ENCODE measurements at places on chromosomes 2 and 18. TPM values are rescaled to one million over a fixed set of nuclear protein-coding genes. Genes with fewer than 3 reads are reported as not detected.

Gene RETSAT
- 12.5 TPM for total RNA-seq

GRCh38 chr18:68739462-68739861 is 24.6 kb upstream of the TMX3 start:
- no peak for DNase-seq

DNA sequence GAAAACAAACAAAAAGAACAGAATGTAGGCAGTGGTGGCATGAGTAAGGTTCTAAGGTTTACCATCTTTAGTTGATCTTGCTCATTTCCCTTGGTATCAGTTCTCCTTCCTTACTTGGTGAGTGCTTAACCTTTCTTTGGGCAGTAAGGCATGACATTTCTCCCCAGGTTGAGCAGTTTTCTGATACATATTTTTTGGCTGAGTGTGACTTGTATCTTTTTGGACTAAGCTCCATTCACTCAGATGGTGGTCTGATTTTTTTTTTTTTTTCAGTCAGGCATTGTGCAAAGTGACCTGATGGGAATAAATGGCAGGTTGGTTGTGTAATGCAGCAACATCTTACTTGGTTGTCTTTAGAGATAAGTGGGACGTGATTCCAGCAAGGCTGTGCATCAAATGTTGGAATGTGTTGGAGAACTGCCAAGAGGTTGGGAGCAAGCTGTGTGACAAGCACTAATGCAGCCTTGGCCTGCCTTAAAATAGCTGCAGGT is 15.1 kb downstream of the SPTBN1 start:
- no peak for DNase-seq

Gene SERPINB12
- total RNA-seq: not detected

DNA sequence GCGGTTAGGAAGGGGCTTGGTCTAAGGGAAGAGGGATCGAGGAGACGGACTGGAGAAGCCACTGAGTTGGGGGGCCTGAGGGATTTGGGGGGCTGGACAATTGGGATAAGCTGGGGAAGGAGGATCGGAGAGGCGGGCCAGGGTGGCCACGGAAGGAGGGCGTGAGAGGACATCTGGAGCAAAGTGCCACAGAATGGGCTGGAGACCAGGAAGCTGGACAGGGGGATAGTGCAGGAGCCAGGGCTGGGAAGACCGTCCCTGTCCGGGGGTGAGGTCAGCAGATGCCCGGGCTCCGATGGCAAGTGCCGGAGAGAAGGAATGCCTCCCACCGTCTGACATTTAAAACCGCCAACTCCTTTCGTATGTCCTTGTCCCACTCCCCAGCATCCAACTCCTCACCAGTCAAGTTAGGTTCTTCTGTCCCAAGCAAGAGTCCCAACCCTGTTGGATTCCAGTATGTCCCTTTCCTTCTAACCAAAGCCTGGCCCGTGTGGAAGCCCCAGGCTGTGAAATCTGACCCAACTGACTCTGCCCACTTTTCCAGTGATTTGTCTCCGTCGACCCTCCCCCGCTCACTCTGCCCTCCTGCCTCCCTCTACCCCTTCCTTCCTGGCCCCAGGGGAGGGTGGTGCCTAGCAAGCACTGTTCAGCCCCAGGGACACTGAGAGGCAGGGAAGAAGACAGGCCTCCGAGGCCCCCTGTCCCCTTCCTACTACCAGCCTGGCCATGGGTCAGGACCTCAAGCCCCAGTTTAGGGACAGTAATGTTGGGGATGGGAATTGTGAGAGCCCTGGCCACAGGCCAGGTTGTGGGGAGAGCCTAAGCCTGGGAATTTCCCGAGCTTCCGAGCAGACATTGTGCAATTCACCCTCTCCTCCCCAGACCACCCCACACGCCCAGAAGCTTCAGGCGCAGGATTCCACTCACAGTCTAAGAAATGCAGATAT is 31.5 kb upstream of the TMBIM1 start:
- peak; percentile 81 for DNase-seq

DNA sequence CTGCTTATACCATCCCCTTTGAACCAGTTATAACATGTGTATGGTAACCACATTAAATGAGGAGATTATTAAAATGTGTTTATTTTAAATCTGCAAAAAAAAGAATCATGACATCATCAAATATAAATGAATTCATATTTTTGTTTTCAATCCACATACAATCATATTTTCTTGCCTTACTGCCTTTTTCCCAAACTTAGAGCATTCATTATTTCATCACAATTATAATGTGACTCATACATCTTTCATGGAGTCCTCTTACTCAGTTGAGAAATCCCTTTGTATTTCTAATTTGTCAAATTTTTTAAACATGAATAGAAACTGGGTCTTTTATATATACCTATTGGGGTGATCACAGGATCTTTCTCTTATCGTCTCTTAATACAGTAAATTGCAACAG is 909.6 kb downstream of the DSC3 start:
- DNase-seq: no peak

GRCh38 chr2:121334581-121335293 is 49.7 kb upstream of the TFCP2L1 start:
- peak; percentile 76 for DNase-seq

- no peak for DNase-seq
Observed at GRCh38 chr2:5969303-5969702, 277.1 kb downstream of the SOX11 start.

DNA sequence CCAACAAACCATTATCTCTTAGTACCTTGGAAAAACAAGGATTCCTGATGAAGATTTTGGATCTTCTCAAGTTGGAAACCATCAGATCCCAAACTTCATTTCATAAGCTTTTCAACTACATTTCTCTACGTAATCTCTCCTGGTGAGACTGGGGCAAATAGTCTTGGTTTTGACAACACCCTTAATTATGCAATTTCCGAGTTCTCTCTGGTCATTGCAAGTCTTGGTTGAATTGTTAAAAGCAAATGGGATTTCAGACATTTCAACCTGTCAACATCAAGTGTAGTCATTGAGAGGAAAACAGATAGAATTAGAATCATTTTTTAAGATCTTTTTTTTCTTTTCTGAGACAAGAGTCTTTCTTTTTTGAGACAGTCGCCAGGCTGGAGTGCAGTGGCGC is 26.2 kb downstream of the KLF7 start:
- DNase-seq: no peak

- DNase-seq: no peak
Observed at GRCh38 chr2:233448575-233448974, 94.3 kb downstream of the DGKD start.

- no peak for DNase-seq
Observed at GRCh38 chr2:185144159-185144919, 546.0 kb downstream of the ZNF804A start.

- no peak for DNase-seq
Observed at GRCh38 chr18:49344825-49345224, 115.6 kb downstream of the DYM start.

GRCh38 chr2:191878548-191879279 is 31.8 kb upstream of the CAVIN2 start:
- DNase-seq: no peak

Gene VAMP5
- total RNA-seq: 0.87 TPM

DNA sequence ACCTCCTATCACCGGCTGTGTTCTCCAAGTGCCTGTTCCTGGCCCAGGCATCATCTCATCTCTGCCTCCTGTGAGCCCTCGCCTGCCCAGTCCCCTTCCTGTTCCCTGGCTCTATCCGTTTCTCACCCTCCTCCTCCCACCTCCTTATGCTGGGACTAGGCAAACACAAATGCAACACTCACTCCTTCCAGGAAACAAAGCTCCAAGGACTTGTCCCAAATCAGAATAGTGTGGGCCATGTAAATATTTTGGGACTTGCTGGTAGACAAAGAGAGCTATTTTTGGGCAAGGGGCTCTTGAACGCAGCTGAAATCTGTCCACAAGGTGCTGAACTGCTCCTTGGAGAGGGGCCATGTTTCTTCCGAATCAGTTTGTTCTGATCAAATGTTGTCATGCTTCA is 25.3 kb downstream of the MBP start:
- DNase-seq: no peak

Gene IL1R2
- not detected for total RNA-seq

GRCh38 chr2:3354986-3355385 is 22.6 kb downstream of the EIPR1 start:
- no peak for DNase-seq

DNA sequence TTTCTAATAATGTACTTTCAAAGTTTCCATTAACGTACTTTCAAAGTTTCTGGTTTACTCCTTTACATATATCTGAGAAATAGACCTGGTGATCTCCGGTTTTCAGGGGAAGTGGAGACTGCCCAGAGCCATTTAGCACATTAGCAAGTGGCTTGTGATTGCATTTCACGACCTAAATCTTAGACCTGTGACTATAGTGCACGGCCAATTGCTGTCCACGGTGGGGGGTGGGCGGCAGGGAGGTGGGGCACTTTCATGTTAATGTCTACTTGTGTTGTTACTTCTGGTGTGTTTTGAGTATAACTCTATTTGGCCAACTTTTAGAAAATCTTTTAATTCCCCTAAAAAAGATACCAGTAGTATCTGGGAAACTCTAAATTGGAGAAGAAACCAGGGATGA is 11.3 kb downstream of the GATA6 start:
- no peak for DNase-seq

Gene HAT1
- total RNA-seq: 75.7 TPM

DNA sequence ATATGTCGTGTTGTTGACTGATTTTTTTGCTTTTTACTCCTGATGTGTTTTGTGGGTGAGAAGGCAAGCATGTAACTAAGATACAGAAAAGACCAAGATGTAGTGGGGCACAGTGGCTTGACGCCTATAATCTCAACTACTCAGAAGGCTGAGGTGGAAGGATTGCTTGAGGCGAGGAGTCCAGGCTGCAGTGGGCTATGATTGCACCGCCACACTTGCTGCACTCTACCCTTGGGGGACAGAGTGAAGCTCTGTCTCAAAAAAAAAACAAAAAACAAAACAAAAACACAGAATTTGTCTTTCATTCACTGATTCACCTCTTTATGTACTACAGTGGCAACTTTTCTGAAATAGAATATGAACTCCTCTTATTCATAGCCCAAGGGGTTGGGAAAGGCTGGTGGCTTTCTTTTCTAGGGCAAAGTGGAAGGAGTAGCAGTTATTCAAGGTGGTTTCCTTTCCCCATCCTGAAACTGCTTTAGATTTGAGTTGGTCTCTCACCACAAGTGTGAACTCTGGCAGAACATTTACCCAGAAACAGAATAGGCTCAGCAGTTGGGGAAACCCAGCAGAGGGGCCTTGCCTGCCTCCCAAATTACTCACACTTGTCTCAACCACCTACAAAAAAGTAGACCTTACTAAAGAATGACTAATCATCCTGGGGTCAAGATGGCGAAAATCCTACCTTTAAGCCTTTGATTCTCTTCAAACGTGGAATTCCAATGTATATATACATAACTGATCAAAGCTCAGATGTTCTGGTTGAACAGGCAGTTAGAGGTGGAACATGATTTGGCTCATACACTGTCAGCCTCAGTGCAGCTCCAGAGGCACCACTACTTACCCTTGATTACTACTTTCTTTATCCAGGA is 6.5 kb downstream of the TANK start:
- DNase-seq: no peak

DNA sequence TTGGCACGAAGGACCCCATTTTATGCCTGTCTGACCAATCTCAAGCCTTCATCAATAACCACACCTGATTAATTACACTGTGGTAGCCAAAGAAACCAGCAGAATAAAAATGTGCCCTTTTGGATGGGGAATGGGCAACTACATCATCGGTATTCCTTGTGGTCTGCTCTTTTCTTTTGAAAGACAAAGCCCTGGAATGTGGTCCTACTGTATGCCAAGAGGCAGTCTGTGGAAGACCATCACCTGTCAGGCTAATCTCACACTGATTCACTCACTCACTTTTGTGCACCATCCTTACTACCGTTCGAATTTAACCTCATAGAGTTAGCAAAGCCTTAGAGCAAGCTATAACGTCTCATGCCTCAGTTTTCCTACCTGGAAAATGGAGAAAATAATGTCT is 275.2 kb upstream of the LRRTM1 start:
- peak; percentile 67 for DNase-seq

DNA sequence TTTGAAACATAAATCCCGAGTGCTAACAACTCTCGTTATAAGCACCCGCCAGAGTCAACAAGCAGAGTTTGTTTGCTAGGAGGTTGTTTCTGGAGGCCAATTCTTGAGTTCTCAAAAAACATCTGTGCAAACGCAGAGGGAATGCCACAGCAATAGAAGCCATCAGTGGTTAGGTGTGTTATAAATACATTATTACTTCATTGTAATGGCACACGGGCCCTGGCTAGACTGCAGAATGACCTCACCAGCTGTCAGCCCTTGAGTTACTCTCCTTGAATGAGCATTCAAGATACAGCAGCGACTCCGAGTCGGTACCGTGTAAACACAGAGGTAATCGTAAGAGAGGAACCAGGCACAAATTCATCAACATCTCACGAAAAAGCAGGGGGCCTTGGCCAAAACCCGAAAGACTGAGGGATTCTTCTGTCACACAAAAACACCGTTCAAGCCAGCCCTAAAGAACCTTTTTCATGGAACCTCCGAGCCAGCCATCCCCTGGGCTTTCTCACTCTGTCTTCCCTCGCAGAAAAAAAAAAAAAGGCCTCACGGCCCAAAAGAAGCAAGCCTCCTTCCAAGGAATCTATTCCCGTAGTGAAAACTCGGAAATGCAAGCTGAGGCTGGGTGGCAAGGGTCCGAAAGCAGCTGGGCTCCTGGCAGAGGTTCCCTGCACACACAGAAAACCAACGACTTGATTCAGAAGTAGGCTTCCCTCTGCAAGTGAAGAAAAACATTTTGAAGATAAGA is 133.7 kb upstream of the MEIS1 start:
- DNase-seq: no peak

Gene VWC2L
- not detected for total RNA-seq

DNA sequence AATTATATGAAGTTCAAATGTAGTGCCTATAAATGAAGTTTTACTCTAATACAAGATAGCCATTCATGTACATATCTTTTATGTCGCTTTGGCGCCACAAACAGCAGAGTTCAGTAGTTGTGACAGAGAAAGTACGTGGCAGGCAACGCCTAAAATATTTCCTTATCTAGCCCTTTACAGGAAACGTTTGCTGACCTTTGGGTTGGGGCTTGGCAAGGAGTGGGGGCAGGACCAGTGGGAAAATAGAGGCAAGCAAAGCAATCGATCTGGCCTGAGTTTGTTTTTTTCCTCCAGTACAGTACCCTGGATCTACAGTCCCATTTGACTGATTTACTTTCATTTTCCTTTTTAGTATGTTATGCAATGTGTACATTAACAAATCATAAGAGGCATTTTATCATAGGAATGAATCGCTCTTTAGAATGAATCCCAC is 13.1 kb downstream of the CCDC68 start:
- DNase-seq: no peak

Gene IRS1
- 26.2 TPM for total RNA-seq
